ENCODE measurements at places on chromosomes 13 and 19.

- DNase-seq = no peak
Observed at GRCh38 chr19:52219611-52220010, 29.8 kb downstream of the PPP2R1A start.

GRCh38 chr13:99192480-99192879 is 8.2 kb upstream of the UBAC2 start:
- DNase-seq = no peak

GRCh38 chr19:58010507-58010906 is 7.9 kb upstream of the ZNF606 start:
- no peak for DNase-seq

DNA sequence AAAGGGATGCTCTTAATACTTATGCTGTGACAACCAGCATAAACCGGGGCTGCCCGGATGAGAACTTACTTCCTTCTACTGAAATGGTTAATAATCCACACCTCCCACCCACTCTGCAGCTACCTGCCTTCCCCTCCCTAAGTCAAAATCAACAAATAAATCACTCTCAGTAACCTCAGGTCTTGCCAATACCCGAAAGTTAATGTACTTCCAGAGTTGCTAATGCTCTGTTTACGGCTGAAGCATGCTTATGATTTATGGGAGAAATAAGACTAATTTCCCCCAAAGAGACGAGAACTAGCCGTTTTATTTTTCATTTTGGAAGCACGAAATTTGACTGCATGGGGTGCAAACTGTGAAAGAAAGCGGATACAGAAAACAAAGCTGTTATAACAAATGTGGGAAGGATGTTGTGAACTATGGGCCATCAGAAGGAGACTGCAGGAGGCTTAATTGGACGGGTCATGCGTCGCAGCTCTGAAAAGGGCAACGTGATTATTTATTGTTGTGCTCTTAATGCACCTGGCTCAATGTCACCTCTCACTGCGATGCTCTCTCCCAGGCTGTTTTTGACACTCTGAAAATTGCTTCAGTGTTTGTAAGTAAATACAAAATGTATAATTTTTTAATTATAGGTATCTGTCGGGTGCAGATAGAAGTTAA is 114.0 kb upstream of the SLC7A1 start:
- DNase-seq = no peak

DNA sequence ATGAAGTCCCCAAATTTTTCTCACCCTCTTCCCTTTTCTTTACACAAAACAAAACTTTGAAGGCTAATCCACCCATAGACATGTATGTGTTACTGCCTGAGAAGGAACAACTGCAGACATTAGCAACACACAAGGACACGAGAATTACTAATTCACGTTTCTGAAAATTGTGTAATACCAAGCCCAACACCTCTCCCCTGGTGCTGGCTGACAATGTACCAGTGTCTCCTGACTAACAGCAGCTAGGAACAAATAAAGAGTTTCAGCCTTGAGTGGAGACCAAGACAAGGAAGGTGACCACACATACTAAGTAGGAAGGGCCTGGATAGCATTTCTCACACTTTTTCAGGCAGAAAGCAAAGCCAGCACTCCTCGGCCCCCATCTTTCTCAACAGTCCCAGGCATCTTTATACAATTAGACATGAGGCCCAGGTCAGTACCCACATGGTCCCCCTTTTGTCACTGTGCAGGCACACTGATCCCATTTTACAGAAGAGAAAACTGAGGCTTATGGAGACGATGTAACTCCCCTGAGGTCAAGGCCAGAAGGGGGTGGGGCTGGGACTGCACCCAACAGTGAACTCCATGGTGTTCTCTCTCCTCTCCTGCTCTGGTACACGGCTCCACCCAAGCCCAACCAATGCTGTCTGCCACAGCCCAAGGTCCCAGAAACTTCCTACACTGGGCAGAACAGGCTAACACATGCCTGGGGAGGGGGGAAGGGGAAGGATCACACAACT is 8.7 kb downstream of the BRD4 start:
- DNase-seq = no peak
